ENCODE measurements at places on chromosomes 2 and 18. TPM values are rescaled to one million over a fixed set of nuclear protein-coding genes. Genes with fewer than 3 reads are reported as not detected.

- DNase-seq = no peak
Observed at GRCh38 chr2:34892256-34892655, 1293.2 kb upstream of the FAM98A start.

TMEM198 gene
- 2.4 TPM for total RNA-seq

DNA sequence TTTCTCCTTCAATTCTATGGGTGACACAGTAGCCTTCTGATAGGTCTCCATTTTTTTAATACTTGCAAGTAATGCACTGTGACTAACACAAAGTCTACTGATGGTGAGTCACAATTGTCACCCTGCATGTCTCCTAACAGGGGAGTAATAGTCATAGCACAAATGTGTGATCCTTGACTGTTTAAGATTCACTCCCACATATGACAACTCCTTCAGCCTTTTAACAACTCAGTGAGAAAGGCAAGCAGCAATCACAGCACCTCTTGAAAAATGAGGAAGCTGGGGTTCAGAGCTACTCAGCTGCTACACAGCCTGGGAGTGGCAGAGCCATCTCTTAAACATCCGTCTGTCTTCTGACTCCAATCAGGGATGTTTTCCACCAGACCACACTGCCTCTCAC, 63.8 kb downstream of the EHD3 start:
- no peak for DNase-seq

- DNase-seq = no peak
Observed at GRCh38 chr2:58357521-58357920, 116.4 kb upstream of the FANCL start.

- no peak for DNase-seq
Observed at GRCh38 chr18:44848644-44849335, 168.1 kb downstream of the SETBP1 start.

- no peak for DNase-seq
Observed at GRCh38 chr2:156038021-156038420, 294.5 kb downstream of the NR4A2 start.

PDE1A gene
- 40.0 TPM for total RNA-seq
